ENCODE measurements at places on chromosomes 6 and 20.

GRCh38 chr6:108348655-108349349 lies 53.9 kb downstream of the AFG1L start:
- DNase-seq = no peak

DNA sequence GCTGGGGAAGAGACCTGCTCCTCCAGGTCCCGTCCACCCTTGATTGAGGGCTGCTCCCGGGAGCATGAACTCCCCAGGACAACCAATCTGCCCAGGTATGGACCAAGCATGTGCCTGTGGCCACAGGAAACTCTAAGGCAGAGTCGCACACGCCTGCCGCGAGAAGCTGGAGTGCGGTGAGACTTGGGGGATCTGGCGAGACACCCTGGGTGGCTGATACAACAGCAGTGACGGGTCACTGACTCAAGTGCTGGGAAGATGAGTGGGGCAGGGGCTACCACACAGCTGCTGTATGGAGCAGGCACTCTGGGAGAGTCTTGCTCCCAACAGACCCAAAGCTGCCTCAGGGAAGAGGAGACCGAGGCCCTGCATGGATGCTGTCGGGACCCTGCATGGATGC lies 40.1 kb downstream of the BFSP1 start:
- no peak for DNase-seq

- DNase-seq = no peak
Observed at GRCh38 chr6:34352305-34352937, 40.0 kb downstream of the NUDT3 start.

DNA sequence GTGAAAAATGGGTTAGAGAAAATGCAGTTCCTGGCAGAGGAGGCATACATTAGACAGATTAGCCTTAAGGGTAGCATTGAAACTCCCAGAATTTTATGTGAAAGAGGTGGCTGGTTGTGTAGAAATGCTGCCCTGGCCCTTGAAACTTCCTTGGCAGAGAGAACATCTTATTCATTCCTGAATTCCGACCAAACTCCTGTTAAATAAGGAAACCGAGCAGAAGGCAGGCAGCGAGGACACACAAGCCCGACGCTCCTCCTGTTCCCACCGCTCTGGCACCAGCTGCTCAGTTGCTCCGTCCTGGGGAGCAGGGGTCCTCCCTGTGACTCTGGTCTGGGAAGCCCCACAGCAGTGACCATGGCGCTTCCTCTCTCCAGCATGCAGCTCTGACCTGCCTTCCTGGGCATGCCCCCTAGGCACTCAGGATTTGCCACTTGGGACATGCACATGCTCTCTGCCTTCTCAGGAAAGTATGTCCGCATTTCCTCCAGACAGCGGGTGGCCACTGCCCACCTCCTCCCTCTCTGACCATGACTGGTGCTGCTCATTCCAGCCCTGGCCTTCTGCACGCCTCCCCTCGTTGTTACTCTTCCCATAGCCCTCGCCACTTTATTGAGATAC lies 35.2 kb upstream of the CLDN20 start:
- DNase-seq = no peak

GRCh38 chr6:1385129-1386037 lies 4.0 kb upstream of the FOXF2 start:
- no peak for DNase-seq

- peak; percentile 87 for DNase-seq
Observed at GRCh38 chr20:7841971-7842310, 98.3 kb downstream of the HAO1 start.

- no peak for DNase-seq
Observed at GRCh38 chr20:62063315-62063980, 2.2 kb downstream of the TAF4 start.

DNA sequence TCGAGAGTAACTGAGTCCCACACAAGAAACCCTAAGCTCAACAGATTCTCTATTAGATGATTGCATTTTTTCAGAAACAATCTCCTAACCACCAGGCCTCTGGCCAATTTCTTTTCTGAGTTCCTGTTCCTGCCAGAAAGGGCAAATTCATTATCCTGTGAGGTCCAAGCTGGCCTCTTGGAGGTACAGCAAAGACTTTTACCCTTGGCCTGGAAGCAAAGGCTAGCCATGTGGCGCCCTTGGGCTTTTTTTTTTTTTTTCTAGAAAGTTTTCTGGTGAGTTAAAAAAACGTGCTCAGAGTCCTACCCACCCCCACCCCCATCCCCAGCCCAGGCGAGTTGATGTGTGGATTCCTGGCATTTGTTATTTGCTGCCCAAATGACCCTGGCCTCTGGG lies 59.0 kb upstream of the EEF1A1 start:
- peak; percentile 52 for DNase-seq

- no peak for DNase-seq
Observed at GRCh38 chr6:169989594-169989993, 238.2 kb downstream of the ERMARD start.
